CD4-positive, alpha-beta T cell treated with Interleukin-1 beta for 1 hour (primary cell): ENCODE measurements at places on chromosomes 5 and 9.

DNA sequence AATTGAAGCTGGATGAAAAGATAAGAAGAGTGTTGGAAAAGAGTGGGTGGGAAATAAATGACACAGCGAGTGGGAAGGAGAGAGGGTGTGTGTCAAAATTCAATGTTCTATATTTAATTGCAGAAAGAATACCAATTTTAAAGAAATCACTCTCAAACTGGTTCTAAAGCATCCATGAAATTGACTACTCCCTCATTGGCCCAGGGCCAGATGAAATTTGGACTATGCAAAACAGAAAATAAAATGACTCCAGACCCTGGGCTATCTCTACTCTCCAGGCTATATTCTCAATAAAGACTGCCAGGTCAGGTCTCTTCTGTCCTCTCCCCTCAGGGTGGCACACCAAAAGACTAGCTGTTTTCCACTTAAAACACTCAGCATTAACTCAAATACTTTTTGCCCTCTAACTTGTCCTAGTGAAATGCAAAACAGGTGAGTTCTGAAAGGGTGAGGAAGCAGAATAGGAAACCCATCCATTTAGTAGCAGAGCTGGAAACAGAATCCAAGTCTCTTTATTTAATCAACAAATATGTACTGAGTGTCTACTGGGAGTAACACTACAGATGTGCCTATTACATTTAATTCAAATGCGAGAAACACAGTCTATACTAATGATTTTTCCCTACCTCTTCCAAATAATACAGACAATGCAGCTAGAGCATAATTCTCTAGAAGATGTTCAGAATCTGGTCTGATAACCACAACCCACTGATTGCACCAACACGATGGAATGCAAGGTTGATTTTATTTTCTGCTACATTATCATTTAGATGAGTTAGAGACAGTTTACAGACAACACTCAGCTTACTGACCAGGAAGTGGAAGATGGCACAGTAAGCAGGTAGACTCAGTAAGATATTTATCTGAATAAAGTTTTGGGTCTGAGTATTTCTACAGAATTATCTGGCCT, 42.1 kb downstream of the EFCAB9 start:
- DNase-seq, result no peak

DNA sequence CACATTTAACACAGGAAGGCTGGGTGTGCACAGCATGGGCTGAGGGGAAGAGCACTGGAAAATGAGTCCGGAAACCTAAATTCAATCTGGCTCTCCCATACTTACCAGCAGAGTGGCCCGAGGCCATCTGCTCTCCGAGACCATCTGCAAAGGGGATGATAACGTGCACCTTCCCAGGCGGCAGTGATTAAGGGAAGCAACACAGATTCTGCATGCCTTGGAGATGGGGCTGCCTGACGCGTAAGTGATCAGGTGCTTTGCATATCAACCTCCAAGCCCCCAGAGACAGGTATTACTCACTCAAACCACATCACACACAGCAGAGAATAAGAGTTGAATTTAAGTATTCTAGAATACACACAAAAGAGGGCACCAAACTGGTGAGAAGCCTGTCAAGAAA, 9.1 kb downstream of the EPB41L4B start:
- DNase-seq, result no peak

DNA sequence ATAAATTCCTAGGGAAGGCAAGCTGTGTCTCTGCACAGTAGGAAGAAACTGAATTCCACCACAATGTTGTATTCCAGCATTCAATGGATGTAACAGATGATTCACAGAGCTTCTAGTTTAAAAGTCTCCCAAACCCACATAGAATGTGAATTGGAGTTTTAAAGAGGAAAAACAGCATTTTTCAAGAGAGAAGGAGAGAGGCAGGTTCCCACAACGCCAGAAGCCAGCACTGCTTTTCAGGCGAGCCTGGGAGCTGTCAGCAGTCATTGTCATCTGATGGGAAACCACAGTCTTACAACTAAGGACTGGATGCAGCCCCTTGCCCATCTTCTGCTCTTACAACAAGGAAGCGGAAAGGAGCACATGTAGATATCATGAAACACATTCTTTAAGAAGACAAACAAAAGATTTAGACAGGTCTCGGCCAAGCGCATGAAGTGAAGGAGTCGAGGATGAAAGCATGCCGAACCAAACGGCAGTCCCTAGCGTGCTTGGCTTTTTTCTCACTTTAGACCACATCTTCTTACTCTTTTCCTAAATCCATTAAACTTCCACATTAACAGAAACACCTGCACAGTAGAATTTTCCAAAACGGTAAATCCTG, 638 bp downstream of the DIRAS2 start:
- DNase-seq, result no peak

- DNase-seq, result peak; percentile 43
Observed at GRCh38 chr9:114484854-114485443, 20.3 kb downstream of the WHRN start.

DNA sequence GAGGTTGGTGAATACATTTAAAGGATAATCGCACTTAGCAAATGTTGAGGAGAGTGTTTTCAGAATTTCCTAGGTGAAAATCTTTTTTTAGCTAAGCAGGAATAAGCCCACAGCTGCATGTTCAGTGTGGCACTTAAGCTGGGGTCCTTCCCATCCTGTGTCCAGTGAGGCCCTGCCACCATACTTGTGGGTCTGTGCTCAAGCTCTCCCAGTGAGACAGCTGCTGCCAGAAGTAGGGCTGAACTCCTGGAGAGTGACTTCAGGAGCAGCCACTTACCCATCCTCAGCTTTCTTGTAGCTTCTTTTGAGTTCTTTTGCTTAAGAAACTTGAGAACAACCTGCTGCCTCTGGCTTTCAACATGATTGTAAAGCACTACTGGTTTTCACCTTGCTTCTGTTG, 110.0 kb upstream of the DHFR start:
- DNase-seq, result no peak

DNA sequence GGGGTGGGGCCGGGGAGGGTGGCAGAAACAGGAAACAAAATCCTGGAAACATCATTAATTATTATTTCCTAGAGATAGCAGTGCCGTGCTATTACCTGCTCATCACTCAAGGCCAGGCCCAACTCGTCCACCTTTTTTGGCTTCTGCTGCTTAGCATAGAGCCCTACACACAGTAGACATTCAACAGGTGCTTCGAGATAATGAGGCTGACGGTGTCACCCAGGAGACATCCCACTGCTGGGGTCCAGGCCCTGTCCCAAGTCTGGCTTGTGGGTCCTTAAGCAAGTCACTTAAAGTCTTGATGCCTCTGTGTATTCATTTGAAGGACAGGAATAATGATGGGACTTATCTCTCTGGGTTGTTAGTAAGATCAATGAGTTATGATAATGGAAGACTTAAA, 506.6 kb downstream of the BNC2 start:
- no peak for DNase-seq

DNA sequence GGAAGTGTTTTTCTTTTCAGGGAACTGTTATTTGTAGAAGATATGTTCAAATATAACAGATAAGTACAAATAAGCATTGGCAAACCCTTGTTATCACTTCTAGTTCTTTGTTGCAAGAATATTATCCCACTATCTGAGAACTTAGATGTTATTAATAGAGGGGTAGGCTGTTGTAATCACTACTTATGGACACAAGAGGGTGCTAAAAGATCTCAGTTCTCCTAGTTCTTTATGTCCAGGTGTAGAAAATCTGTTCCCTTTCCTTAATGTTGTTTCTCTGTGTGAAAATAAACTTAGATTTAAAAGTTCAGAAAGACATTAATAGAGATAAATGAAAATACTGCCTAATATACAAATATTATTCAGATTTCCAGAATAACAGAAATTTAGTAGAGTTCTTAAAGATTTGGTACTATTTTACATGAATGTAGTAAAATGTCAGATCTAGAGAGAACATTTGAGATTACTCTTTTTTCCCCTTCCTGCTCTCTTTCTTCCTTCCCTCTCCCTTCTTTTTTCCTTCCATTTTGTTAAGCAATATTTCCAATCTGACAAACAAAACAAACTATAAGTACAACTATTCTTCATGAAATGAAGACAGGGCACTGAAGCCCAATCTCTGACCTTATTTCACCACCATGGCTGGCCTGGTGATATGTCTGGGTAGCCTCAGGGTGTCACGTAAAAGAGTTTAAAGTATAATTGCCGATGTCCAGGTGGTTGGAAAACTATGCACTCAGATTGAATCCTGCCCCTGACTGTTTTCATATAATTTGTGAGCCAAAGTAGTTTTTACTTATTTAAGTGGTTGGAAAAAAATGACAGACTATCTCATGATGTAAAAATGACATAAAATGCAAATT, 43.6 kb upstream of the C5orf46 start:
- DNase-seq, result no peak

DNA sequence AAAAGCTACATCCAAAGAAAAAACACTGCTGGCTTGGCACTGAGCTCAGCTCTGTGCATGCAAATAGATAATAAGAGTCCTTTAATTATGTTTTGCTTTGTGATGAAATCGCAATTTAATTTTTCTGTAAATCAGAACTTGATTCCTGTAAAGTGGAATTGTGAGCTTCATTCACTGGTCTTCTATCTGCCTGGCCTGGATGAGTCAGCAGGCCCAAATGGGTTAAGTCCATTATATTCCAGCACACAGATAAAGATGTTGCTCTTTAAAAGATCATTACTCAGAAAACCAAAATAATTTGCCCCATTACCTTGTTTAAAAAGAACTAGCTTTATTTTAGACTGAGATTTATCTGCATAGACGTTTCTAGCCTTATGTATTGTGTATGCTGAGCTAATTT, 90.4 kb downstream of the CARTPT start:
- DNase-seq, result no peak

DNA sequence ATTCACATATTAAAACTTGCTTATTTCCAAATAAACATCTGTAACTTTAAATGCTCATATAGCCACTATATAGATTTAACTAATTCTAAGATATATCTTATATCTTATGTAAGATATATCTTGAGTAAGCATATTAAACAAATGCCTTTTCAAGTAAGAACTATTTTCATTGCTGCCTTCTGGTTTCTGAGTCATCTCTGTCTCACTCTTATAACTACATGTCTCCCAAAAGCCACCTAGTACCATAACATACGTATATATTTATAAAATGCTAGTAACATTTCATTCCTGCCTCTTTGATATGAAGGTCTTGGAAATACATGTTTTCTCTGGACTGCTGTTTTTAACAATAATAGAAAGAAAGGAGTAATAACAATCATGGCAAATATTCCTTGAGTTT, 429.5 kb downstream of the DTWD2 start:
- no peak for DNase-seq

GRCh38 chr5:24555229-24555628, 89.5 kb downstream of the CDH10 start:
- no peak for DNase-seq

DNA sequence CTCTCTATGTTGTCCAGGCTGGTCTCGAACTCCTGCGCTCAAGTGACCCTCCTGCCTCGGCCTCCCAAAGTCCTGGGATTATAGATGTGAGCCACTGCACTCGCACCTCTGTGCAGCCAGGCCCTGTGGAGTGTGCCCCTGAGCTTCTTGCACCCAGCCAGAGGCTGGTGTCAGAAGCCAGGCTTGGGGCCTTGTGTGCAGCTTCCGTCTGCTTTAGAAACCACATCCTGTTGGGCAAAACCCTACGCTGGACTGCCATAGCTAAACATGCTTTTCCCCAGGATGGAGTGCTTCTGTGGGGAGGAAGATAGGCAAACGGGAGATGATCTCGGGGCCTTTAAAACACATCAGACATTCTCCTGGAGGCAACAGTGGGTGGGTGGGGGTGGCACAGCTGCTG, 40.1 kb downstream of the PRRT1B start:
- DNase-seq, result peak; percentile 68

DNA sequence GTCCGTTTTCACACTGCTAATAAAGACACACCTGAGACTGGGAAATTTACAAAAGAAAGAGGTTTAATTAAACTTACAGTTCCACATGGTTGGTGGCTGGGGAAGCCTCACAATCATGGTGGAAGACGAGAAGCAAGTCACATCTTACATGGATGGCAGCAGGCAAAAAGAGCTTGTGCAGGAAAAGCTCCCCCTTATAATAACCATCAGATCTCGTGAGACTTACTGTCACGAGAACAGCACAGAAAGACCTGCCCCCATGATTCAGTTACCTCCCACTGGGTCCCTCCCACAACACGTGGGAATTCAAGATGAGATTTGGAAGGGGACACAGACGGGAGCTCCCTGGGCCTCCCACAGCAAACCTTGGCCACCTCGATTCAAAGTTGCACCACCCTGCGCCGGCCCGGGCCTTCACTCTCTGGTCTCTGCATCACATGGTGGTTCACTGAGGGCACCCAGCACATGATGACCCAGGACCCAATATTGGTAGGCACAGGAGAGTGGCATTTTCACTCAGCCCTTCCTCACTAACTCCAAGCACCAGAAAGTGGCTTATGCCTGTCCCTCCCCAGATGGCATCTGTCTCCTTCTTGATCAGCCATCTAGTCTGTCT, 21.0 kb upstream of the TDRD7 start:
- DNase-seq, result no peak

GRCh38 chr5:77876316-77876715, 100.2 kb upstream of the TBCA start:
- DNase-seq, result no peak

GRCh38 chr5:94396687-94397086, 221.7 kb downstream of the KIAA0825 start:
- DNase-seq, result no peak

GRCh38 chr5:134500699-134501430, 24.6 kb upstream of the JADE2 start:
- DNase-seq, result no peak

- DNase-seq, result no peak
Observed at GRCh38 chr9:37491939-37492338, 6.2 kb downstream of the POLR1E start.

GRCh38 chr5:59921816-59922215, 28.3 kb upstream of the PDE4D start:
- DNase-seq, result no peak

- no peak for DNase-seq
Observed at GRCh38 chr9:135345775-135346433, 133.7 kb upstream of the PPP1R26 start.

GRCh38 chr5:99900302-99900852, 634.8 kb upstream of the FAM174A start:
- no peak for DNase-seq

GRCh38 chr9:71756753-71757152, 11.6 kb downstream of the CEMIP2 start:
- no peak for DNase-seq

DNA sequence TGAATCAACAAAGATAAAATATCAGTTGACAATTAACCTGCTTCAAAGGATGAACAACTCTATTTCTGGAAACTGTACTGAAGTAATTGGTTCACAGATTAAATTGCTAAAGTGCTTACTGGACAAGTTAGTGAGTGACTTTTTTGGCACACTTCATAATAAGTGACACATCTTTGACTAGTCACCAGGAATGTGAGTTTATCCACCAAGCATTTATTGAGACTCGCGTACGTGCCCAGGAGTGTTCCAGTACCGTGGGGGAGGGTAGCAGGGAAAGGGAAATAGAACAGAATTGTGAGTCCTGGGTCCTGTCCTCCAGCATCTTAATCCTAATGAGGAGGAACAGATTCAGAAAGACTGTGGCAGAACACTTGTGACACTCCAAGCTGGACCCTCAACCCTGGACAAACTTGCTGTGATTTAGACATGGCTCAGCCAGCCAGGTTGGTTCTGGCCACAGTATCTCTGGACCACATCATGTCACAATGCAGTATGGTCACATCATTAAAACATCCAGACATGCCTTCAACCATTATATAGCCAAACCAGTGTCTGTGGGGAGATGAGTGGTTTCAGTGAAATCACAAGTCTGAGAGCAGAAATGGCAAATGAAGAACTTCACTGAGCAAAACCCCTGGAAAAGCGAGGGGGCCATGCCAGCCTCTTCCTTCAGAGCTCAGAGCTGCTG, 623.1 kb downstream of the BNC2 start:
- no peak for DNase-seq
